ENCODE measurements at places on chromosomes 16 and 17.

DNA sequence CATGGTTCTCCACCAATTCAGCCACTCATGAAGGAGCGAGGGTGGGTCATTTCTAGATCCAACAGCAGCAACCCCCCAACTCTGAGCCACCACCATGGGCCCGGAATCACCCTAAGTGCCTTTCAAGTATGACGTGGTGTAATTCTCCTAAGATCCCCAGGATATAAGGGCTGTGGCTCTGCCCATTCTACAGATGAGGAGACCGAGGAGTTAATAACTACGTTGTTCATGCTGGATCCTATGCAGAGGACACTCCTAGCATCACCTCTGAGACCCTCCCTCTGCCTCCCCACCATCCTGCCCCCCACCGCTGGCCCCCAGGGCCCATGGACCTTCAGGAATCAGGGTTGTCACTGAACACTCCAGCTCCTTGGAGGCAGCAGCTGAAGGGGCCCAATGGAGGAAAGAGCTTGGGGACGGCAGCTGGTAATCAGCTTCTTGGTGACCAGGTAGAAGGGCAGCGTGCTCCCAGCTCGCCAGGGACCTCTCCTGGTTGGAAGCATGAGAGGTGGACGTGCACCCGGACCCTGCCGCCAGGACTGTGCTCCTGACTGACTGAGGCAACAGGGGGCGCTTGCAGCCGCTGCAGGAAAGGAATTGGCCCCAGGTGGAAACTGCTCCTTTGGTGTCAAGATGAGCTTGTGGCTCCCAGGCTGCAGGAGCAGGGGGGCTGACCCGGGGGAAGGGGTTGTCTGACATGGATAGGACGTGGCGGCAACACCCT, 28.2 kb upstream of the CACNG1 start:
- DNase-seq, result no peak

GRCh38 chr16:29009050-29009837, 24.4 kb downstream of the LAT start:
- no peak for DNase-seq

- DNase-seq, result no peak
Measured at GRCh38 chr16:29875206-29875605, 12.2 kb upstream of the CDIPT start.

DNA sequence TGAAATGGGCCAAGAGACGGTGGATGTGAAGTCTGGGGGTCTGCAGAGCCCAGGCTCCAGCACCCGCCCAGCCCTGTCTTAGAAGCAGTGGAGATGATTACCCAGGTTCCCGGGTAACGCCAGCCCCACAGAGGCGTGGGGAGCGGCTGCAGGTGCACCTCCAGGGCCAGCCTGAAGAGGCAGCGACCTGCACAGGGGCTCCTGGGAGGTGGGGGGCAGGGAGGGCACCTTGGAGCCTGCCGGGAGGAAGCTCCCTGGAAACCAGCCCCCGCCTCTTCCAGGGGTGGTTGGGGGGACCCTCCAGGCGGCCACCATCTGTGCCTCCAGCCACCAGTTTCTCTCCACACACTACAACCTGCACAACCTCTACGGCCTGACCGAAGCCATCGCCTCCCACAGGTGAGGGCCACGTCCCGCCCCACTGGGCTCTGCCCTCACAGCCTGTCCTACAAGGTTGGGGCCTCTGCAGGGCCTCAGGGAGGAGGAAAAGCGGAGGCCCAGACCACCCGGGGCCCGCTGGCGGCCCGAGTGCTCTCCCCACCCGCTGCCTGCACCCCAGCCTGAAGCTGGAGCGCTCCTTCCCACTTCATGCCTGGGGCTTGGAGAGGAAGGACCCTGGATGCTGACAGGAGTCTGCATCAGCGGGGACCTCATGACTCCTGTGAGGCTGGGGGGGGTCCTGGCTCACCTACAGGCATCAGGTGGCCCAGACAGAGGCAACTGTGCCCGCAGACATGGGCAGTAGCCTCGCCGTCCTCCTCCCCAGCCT, 10.5 kb downstream of the GAA start:
- DNase-seq, result no peak

DNA sequence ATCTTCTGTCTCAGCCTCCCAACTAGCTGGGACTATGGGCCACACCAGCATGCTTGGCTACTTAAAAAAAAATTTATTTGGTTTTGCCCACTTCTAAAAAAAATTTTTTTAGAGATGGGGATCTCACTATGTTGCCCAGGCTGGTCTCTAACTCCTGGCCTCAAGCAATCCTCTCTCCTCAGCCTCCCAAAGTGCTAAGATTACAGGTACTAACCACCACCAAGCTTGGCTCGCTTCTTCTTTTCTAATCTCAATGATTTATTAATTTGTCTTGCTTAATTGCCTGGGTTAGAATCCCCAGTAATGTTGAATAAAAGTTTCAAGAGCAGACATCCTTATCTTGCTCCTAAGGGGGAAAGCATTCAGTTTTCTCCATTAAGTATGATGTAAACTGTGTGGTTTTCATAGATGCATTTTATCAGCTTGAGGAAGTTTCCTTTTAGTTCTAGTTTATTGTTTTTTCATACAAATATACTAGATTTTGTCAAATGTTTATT, 65.8 kb upstream of the NACA2 start:
- no peak for DNase-seq

DNA sequence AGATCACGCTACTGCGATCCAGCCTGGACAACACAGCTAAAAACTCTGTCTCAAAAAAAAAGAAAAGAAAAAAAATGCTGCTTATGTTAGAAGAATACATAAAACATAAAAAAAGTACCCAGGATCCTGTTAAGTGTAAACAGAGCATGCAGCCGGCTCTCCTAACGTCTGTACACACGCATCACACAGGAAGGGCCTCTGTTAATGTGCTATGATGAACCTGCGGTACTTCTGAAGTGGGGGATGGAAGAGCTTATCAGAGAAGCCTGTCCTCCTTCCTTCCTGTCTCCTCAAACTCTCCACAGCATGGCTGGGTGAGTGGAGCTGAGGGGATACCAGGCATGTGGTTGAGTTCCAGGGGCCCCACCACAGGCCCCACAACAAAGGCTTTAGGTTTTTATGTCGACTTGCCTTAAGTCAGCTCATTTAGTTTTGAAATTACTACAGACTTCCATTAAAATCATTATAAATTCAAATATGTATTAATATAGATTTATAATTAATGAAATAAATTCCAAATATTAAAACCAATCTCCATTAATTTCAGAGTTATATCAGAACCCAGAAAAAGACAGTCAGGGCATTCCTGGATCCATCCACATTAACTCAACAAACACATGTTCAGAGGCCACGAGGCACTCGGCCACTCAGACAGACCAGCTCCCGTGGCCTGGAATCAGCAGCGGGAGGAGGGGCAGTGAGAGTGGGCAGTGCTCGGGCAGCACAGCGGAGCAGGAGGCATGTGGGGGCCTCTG, 11.7 kb downstream of the CCDC57 start:
- DNase-seq, result peak; percentile 44

DNA sequence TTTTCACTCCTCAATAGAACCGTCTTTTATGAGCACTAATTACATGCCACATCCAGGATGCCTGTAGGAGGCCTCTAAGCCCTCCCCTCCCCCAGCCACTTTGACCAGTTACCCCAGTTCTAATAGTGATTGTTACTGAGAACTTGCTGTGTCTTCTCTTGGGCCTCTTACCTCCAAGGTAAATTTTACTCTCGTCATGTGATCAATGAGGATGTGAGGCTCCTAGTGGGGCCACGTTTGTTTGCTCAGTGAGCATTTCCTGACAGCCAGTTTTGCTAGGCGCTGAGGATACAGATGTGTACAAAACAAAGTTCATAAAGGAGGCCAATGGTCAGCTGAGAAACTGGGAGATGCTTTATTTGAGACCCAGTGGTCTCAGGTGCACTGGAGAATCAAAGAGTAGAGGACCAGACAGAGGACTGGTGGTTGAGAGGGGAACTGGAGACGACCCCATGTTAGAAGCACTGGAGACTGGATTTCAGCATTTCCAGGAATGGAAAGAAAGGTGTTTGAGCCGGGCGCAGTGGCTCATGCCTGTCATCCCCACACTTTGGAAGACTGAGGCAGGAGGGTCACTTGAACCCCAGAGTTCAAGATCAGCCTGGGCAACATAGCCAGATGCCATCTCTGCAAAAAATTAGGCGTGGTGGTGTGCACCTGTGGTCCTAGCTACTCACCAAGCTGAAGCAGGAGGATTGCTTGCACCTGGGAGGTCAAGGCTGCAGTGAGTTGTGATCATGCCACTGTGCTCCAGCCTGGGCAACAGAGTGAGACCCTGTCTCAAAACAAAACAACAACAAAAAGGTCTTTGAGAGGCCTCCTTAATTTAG, 2.6 kb downstream of the ATP2C2 start:
- no peak for DNase-seq

DNA sequence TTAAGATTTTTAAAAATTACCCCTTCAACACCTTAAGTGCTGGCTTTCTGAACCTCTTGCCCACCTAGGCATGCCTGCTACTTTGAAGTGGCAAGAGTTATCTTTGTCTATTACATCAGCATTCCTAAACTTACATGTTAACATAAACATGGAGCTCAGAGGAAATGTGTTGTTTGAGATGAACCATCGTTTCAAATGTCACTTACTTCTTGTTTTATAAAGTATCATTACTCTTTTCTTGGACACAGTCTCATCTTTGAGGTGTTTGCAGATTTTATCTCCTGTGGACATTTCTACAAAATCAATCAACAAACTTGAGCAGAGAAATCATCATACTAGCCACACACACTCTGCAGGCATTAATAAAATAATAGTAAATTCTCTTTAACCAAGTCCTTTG, 184.9 kb downstream of the WWOX start:
- no peak for DNase-seq

GRCh38 chr17:77319211-77320043, 178.7 kb downstream of the SEC14L1 start:
- DNase-seq, result peak; percentile 41

DNA sequence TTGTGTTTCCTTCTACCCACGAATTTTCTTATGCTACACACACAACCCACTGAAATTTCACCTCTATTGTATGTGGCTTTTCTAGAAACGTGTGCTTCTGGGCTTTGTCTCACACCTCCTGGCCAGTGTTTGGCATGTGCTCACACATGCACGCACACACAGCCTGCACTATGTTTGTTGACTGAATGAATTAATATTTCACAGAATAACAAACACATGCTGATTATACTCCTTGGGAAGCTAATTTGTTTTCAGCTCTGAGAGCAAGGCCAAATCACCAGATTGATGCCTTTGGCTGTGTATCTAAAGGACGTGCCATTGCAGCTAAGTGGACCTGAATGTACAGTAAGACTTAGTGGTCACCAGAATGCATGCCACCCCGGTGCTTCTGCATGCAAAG, 210.7 kb downstream of the WWOX start:
- no peak for DNase-seq

DNA sequence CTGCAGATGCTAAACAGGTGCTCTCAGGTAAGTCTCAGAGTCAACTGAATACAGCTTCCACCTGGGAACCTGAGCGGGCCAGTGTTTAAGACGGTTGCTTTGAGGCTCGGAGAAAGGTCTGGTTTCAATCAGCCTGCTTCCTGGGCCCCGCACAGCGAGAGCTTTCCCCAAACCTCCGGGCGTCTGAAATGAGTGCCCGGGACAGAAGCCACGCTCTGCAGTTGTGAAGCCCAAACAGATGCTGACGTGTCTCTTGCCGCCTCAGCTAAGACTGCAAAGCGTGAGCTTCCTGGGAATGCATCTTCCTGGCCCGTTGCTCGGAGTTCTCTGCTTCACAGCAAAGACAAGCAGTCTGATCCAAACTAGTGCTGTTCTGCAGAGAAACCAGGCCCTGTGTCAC, 36.7 kb downstream of the PLXDC1 start:
- no peak for DNase-seq

DNA sequence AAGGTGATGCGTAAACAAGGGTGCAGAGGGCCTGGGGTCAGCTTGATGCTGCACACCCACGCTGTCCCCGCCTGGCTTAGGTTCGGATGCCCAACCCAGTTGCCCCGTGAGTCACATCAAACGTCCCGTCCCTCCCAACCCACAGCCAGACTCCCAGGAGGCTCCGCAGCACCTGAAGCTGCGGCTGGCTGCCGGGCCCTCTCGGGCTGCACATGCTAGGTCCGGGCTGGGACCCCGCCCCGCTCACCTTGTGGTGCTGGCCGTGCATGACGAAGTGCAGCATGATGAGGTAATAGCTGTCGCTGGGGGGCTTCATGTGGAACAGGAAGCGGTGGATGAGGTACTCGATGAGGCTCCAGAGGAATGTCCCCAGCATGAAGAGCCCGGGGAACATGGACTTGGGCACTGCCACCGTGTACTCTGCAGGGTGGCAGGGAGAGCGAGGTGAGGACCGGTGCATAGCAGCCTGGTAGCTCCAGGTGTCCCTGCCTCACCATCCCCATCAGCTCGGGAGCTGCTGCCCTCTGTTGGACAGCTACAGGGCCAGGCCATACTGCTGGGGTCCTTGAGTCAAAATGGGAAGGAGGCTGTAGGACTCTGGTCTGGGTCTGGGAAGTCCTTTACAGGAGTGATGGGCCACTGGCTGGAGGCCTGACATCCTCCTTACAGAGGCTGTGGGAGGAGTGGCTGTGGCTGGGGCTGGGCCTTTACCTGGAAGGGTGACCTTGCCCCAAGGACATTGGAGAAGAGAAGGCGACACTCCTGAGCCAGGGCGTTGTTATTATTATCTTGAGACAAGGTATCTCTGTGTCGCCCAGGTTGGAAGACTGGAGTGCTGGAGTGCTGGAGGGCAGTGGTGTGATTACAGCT, 18.3 kb upstream of the MLKL start:
- DNase-seq, result no peak

DNA sequence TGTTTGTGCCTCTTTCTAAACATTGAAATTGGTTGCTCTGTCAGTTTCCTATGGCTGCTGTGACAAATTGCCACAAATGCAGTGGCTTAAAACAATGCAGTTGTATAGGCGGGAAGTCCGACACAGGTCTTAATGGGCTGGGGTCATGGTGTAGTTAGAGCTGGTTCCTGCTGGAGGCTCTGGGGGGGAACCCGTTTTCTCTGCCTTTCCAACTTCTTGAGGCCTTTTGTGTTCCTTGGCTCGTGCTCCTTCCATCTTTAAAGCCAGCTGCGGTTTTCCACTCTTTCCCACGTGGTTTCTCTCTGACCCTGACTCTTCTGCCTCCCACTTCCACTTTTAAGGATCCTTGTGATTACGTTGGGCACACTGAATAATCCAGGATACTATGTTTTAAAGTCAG, 12.5 kb downstream of the EPN2 start:
- DNase-seq, result no peak

DNA sequence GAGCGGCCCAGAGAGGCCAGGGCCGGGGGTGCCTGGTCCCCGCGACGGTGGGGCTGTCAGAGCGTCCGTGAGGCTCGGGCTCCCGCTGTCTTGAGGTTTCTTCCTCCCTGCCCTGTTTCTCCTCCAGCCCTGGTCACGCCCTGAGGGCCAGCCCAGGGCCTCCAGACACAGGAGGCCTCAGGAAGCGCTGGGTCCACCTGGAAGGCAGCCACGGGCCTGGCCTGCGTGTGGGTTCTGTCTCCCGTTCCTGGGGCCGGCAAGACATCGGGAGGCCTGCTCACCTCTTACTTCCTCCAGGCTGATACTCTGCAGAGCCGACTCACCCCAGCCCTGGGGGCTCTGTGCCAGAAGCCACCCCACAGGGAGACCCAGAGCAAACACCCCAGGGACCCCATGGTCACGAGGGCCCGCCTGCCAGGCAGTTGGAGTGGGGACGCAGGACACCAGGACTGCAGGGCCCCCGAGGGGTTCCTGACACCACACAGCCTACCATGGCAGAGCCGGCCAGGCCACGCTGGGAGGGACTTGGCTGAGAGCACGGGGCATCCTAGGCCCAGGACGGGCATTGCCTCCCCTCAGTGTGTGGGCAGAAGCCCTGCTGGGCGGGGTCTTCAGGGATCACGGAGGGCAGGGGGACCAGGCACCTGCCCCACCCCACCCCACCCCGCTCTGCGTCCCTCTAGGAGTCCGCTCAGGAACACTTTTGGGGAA, 18.9 kb upstream of the CACNA1H start:
- no peak for DNase-seq

- DNase-seq, result no peak
Measured at GRCh38 chr17:69912805-69913204, 162.2 kb upstream of the KCNJ16 start.

Measured in T-helper 17 cell (primary cell).